ENCODE measurements at places on chromosomes 11 and 22.

GRCh38 chr22:25451480-25452114 lies 112.9 kb upstream of the GRK3 start:
- no peak for DNase-seq

GRCh38 chr11:115267238-115267781 lies 236.9 kb downstream of the CADM1 start:
- no peak for DNase-seq

DNA sequence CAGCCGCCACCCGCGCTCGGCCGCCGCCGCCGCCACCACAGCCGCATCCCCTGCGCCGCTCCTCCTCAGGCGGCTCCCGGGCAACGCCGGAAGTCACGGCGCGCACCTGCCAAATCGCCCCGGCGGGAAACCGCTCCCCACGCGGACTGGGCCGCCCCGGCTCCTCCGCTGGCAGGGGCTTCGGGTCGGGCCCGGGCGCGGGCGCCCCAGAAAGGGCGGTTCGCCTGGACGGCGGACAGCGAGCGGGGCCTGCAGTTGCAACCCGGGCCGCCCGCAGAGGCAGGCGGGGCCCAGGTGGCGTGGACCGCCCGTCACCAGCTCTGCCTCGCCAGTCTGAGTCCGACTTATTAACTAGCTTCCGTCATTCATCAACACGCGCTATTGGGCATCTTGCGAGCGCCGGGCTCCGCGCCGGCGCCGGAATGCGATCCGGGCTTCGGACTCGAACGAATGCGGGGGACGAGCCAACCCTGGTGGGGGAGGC lies at the start of gene HIRA:
Gene HIRA (minus strand): TSS at position 85 of the 484 bp plus-strand sequence. CDS start 257 bp downstream, outside the sequence.
- DNase-seq, result peak; percentile 81

GRCh38 chr11:59188954-59189353 lies 17.0 kb downstream of the DTX4 start:
- DNase-seq, result no peak

- no peak for DNase-seq
Measured at GRCh38 chr11:78299000-78299710, 110.4 kb downstream of the USP35 start.

GRCh38 chr11:69496631-69497220 lies 15.3 kb downstream of the LINC01488 start:
- no peak for DNase-seq

GRCh38 chr11:65298655-65299179 lies 15.9 kb upstream of the CDC42EP2 start:
- DNase-seq, result peak; percentile 92

- no peak for DNase-seq
Measured at GRCh38 chr11:44244639-44245310, 65.2 kb downstream of the ALX4 start.

GRCh38 chr22:46010951-46011626 lies 34.1 kb upstream of the WNT7B start:
- DNase-seq, result peak; percentile 28

DNA sequence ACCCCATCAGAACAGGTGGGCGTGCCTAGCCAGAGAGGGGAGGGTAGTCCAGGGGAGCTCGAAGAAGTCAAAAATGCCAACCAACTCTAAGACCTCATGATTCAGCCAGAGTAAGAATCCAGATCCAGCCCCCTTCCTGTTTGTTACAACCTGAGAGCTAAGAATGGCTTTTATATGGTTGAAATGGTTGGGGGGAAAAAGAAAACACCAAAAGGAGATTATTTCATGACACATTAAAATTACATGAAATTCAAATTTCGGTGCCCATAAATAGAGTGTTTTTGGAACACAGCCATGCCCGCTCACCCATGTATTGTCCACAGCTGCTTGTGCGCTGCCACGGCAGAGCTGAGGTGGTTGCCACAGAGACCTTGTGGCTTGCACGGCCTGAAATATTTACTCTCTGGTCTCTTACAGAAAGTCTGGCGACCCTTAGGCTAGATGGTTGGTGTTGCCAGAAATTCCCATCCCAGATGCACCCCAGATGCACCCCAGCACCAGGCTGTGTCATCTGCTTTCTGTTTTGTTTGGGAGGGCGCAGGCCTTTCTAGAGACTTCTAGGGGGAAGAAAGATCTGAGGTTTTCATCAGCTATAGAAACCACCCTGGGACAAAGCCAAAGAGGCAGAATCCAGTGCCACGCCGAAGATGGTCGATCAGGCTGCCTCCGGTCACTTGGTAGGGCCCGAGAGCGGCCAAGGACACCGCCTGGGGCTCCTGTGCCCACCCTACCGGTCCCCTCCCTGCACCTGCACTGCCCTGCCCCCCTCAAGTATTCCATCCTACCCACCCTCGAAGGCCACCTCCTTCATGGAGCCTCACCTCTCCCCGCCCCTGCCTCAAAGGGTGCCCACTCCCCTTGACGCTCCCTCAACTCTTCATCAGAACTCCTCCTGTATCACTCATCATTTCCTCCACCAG lies 80.2 kb downstream of the DSCAML1 start:
- DNase-seq, result no peak

- no peak for DNase-seq
Measured at GRCh38 chr11:104843150-104843836, 55.0 kb downstream of the CASP12 start.

- no peak for DNase-seq
Measured at GRCh38 chr11:6941970-6942369, 15.7 kb downstream of the ZNF215 start.

- no peak for DNase-seq
Measured at GRCh38 chr11:65767406-65767805, 13.4 kb downstream of the AP5B1 start.

DNA sequence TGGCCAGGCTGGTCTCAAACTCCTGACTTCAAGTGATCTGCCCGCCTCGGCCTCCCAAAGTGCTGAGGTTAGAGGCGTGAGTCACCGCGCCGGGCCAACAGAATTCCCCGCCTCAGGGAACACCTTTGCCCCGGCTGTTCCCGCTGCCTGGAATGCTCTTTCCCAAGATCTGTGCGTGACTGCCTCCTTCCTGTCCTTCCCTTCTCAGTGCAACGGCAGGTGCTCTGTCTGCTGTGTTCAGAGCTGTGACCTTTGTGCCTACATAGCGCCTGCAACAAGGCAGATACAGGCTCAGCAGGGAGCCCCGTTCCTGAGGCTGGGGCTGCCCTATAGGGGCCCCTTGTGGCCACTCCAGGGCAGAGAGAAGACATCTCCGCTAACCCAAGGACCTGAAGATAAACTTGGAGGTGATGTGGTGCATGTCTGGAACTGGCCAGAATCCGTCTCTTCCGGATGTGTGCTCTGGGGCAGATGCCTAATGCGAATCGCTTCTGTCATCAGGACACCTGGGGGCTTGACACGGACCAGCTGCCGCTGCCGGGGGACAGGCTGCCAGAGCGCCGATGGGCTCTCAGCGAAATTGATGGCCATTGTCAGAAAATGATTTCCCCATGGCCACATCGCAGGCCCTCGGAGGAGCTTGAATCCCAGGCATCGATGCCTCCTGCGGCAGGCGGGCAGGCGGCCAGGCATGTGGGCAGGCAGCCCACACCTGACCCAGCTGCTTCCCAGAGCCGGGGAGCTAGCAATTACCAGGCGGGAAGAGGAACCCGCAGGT lies 43.5 kb upstream of the TCF20 start:
- DNase-seq, result peak; percentile 39

GRCh38 chr22:44468973-44469372 lies 29.1 kb downstream of the RTL6 start:
- no peak for DNase-seq

DNA sequence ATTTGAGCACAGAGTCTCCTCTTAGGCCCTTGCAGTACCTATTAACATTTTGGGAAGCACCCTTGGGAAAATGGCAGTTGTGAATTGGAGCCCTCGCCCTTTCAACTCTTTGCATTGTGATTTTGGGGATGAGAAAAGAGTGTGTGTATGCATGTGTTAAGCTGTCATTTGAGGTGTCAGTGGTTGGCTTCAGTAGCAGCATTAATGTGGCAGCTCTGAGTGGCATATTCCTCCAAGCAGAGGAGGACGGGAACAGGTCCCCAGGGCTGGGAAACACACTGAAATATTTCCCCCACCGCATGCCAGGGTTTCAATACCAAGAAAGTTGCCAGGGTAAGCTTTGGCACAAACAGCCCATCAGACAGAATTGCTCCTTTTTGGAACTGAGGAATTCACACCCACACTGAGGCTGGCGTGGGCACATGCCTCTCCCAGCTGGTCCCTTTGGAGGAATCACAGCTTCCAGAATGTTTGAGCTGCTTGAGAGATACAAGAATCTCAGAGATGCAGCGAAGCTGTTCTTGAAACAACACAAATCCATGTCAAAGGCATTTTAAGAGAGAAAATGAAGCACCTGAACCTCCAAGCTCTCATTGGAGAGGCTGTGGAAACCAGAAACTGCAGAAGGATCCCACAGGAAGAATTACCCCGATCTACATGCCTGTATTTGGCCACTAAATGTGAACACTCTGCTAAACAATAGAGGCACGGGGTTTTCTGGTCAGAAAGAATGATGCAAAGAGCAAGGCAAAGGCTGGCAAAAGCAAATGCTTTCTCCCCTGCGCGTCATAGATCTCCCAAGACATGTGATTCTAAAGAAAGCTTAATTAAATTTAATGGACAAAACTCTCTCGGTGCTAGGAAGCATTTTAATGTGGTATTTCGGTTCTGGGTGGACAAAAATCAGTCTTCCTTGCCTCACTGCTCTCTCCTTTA lies 67.2 kb upstream of the RCN1 start:
- no peak for DNase-seq

DNA sequence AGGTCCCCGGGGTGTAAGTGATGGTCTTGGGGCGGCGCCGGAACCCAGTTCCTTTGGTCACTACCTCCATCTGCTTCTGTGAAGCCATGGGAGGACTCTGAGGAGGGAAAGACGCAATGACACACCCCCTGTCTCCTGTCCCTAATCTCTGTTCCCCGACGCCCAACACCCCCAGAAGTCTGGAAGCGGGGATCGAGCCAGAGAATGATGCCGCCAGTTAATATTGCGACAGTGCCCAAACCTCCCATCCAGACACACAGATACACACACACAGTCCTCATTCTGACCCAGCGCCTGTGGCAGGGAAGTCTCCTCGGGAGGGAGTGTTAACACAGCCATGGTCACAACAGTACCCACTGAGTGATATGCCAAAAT lies 352 bp downstream of the C22orf23 start:
- no peak for DNase-seq

- DNase-seq, result peak; percentile 8
Measured at GRCh38 chr11:75273411-75274391, 33.1 kb downstream of the TPBGL start.

DNA sequence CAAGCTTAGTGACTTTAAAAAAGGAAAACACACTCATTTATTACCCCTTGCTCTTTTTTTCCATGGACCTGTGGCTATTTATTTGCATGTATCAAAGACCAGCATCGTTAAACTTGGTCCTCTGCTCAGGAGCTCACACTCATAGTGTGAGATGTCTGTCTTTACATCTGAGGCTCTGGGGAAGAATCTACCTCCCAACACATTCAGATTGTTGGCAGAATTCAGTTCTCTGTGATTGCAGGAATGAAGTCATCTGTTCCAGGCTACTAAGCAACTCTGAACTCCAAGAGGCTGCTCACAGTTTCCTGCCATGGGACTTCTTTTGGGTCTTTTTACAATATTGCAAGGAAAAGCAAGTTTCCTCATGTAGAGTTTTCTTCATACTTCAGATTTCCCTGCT lies 138.8 kb downstream of the LRRC4C start:
- no peak for DNase-seq

DNA sequence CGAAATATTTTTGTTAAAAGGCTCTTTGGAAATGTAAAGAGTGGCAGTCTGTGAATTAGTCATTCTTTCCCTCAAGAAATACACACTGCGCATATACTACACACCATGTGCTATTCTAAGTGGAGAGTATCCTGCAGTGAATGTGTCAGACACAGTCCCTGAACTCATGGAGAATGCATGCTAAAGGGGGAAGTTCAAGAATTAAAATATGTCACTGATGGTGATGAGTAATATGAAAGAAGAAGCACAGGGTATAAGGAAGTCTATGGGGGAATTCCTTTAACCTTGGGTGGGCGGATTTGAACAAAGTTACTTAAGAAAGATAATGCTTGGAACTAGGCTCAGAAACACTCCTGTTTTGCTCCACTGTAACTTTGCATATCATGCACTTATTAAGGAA lies 153.0 kb downstream of the LRRC4C start:
- DNase-seq, result no peak

DNA sequence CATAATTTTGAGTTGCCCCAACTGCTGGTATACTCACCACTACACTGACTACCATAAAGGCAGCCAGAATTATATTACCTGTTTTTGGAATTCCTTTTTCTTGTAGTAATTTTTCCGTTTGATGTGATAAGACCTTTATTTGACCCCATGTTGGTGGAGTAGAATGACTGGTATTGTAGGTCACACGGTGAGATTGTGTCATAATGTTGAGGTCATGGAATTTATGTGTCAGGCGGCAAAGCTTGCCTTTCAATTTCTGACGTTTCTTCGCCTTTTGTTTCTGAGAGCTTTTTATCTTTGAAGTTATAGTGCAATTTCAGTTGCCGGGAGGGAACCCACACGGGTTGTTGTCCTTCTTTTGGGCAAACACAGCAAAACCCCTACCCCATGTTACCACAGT lies 13.0 kb downstream of the OR52K1 start:
- DNase-seq, result no peak

GRCh38 chr11:96969251-96969650 lies 579.4 kb downstream of the JRKL start:
- DNase-seq, result no peak

DNA sequence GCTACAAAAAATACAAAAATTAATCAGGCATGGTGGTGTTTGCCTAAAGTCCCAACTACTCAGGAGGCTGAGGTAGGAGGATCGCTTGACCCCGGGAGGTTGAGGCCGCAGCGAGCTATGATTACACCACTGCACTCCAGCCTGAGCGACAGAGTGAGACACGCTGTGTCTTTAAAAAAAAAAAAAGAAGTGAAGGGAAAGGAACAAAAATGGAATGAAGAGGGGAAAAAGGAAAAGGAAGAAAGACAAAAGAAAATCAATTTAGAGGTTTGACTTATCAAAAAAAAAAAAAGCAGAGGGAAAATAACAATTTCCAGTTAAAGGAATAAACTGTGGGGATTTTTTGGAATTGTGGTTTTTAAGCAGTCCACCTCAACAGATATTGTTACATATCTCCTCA lies 36.8 kb downstream of the MRTFA start:
- no peak for DNase-seq

DNA sequence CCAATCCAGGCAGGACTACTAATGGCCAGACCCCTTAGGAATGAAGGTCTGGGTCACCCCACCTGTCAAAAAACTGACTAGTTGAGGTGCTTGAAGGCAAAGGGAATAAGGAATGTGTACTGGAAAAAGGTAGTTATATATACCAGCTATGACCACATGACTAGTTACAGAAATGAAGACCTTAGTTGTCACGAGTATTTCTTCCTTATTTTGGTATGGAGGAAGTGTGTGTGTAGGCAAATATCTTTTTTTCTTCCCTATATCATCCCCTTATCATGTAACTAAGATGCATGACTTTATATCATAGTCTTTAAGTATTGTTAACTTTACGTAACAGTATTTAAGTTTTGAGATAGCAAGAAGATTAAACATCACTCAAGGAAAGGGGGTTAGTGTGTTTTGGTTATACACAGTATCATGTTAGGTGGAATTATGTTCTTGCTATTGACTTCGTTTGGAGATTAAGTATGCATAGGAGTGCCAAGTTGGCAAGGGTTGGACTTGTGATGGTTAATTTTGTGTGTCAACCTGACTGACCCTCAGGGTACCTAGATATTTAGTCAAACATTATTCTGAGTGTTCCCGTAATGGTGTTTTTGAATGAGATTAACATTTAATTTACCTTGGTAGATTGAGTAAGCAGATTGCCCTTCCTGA lies 38.2 kb upstream of the NARS2 start:
- DNase-seq, result no peak

All from uterus (tissue), 4 donors.